Central memory CD4-positive, alpha-beta T cell (primary cell): ENCODE measurements at places on chromosomes 7 and 10.

- DNase-seq, result no peak
Measured at GRCh38 chr7:66050337-66050957, 25.2 kb upstream of the ASL start.

GRCh38 chr7:12257582-12257981 lies 46.5 kb downstream of the TMEM106B start:
- DNase-seq, result peak; percentile 75

- DNase-seq, result no peak
Measured at GRCh38 chr7:112199672-112200071, 6.5 kb downstream of the DOCK4 start.

DNA sequence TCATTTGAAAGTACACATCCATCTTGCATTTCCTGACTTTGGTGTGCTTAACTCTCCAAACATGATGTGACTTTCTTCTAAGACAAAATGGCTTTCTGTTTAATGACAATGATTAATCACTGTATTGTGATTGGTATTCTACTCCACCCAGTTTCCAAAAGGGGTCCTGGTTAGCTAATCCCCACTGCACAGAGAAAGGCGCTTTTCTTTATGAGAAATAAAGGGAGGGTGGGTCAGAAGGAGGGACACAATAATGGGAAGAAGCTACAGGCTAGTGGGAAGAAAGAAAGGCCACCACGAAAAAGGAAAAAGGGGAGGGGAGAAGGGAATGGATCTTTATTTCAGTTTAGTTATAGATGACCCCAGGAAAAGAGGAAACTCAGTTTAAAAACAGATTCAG lies 69.2 kb downstream of the PRTFDC1 start:
- no peak for DNase-seq

DNA sequence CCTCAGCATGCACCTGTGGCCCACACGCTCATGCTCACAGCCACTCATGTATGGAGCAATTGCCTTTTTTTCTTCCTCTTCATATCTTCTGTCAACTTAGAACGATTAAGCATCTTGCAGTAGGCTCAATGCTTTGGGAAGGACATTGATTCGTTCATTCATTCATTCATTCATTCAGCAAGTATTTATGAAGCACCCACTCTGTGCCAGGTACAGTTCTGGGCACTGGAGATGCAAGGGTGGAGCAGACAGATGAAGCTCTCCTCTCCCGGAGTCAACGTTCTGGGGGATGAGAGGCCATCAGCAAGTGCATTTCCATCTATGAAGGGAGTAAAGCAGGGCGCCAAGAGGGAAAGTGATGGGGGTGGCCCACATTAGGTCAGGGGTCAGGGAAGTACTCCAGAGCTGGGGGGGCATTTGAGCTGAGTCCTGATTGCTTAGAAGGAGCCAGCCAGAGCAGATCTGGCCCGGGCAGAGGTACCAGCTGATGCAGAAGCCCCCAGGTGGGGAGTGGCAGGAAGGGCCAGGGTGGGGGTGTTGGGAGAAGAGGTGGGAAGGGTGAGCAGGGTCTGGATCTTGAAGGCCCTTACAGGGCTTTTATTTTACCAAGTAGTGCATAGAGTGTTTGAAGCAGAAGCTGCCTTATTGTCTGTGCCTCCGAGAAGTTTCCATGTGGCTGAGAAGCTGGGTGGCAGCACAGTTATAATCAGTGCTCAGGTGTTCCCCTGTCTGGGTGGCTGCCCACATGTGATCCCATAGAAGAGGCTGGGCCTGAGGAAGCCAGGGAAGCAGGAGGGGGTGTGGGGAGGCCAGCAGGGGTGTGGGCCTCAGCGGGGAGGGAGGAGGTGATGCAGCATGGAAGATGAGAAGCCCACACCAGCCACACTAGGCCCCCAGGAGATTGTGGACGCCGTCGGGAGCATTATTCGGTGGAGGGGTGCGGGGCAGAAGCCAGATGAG lies 36.2 kb downstream of the CHST3 start:
- DNase-seq, result no peak

- DNase-seq, result no peak
Measured at GRCh38 chr10:78231939-78232338, 198.3 kb downstream of the RPS24 start.
